Smooth muscle cell of bladder (primary cell): ENCODE measurements at places on chromosomes 7 and 10. TPM values are rescaled to one million over a fixed set of nuclear protein-coding genes. Genes with fewer than 3 reads are reported as not detected.

Gene HOXA11
- 8.5 and 9.6 TPM in 2 replicates for total RNA-seq

Gene RHOBTB1
- 34.4 and 45.8 TPM in 2 replicates for total RNA-seq

Gene PLCE1
- total RNA-seq: 0.28 and 0.55 TPM in 2 replicates

Gene NOM1
- total RNA-seq: 10.0 and 15.7 TPM in 2 replicates

Gene SORCS3
- not detected in 2 replicates for total RNA-seq

Gene PIK3CG
- total RNA-seq: 0.09 and 0.28 TPM in 2 replicates

Gene ZNF239
- 5.3 and 6.8 TPM in 2 replicates for total RNA-seq

Gene PKD2L1
- not detected in 2 replicates for total RNA-seq

Gene CCDC186
- total RNA-seq: 12.9 and 15.1 TPM in 2 replicates

Gene GSAP
- 6.0 and 6.7 TPM in 2 replicates for total RNA-seq

Gene HABP2
- not detected in 2 replicates for total RNA-seq

Gene CRHR2
- not detected in 2 replicates for total RNA-seq

Gene C10orf62
- total RNA-seq: 0.14 TPM in 1 of 2 replicates, not detected in the other

Gene SMO
- 30.2 and 33.5 TPM in 2 replicates for total RNA-seq

Gene EMX2
- not detected in 2 replicates for total RNA-seq

Gene FAM25C
- not detected in 2 replicates for total RNA-seq

Gene PTPRN2
- total RNA-seq: 0.71 and 0.74 TPM in 2 replicates

Gene BCL7B
- total RNA-seq: 12.7 and 19.2 TPM in 2 replicates

Gene ZNF33B
- total RNA-seq: 5.1 and 7.7 TPM in 2 replicates

Gene TDRD1
- under 0.01 and 0.83 TPM in 2 replicates for total RNA-seq

Gene MSMB
- not detected in 2 replicates for total RNA-seq

Gene SPDYE16
- 0.14 TPM in 1 of 2 replicates, not detected in the other for total RNA-seq

Gene TAS2R5
- total RNA-seq: 0.57 and 0.92 TPM in 2 replicates

Gene HDAC9
- total RNA-seq: 2.6 and 5.5 TPM in 2 replicates

Gene KIAA1549
- 1.4 and 1.5 TPM in 2 replicates for total RNA-seq

Gene STRIP2
- total RNA-seq: 2.7 and 4.3 TPM in 2 replicates

Gene SLC29A4
- total RNA-seq: 3.8 and 5.7 TPM in 2 replicates

Gene NAT16
- not detected in 2 replicates for total RNA-seq

Gene GNG11
- 40.3 and 44.1 TPM in 2 replicates for total RNA-seq

Gene UPK3B
- total RNA-seq: 0.46 TPM in 1 of 2 replicates, not detected in the other

Gene PDAP1
- 26.9 and 29.2 TPM in 2 replicates for total RNA-seq

Gene PRSS37
- not detected in 2 replicates for total RNA-seq

Gene GPR15LG
- not detected in 2 replicates for total RNA-seq

Gene LRMDA
- 1.1 and 1.6 TPM in 2 replicates for total RNA-seq

Gene CLRN3
- not detected in 2 replicates for total RNA-seq

Gene PRSS1
- total RNA-seq: not detected in 2 replicates
